ENCODE measurements at places on chromosomes 12 and 14.

GRCh38 chr12:58673021-58673420 is 247.3 kb downstream of the LRIG3 start:
- DNase-seq: no peak

GRCh38 chr14:105064721-105065143 is 498 bp downstream of the GPR132 start:
- DNase-seq: no peak

- no peak for DNase-seq
These were observed 124.3 kb downstream of the ADGRD1 start for GRCh38 chr12:131077931-131078391.

- DNase-seq: no peak
These were observed 1.5 kb downstream of the SPX start for GRCh38 chr12:21527451-21528180.

- DNase-seq: no peak
These were observed 103.9 kb downstream of the FSCB start for GRCh38 chr14:44403193-44403592.

DNA sequence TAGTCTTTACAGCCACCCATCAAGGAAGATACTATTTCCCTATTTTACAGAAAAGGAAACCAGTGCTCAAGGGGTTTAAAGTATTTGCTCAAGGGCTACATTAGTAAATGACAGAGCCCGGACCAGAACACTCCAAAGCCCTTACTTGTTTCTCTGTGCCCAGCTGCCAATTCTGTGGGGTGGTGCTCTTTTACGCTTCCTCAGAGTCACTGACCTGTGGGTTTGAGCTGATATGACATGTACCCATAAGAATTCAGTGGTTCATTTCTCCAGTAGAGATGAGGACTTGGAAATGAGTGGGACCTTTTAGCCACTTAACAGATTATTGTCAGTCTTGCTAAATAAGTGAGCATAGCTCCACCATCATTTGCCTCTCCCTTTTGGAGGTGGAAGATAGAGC is 37.4 kb upstream of the NKX2-8 start:
- no peak for DNase-seq

- DNase-seq: peak; percentile 95
These were observed at the start of gene PPP1R12A for GRCh38 chr12:79935021-79935623. PPP1R12A (minus strand) TSS chr12:79935097; CDS start chr12:79934931, 166 bp downstream.

GRCh38 chr12:51592034-51592705 is 1.1 kb downstream of the SCN8A start:
- no peak for DNase-seq

- DNase-seq: no peak
These were observed 37.3 kb upstream of the DIP2B start for GRCh38 chr12:50467439-50467838.

- DNase-seq: no peak
These were observed 406.9 kb upstream of the SOX5 start for GRCh38 chr12:24356240-24356804.

DNA sequence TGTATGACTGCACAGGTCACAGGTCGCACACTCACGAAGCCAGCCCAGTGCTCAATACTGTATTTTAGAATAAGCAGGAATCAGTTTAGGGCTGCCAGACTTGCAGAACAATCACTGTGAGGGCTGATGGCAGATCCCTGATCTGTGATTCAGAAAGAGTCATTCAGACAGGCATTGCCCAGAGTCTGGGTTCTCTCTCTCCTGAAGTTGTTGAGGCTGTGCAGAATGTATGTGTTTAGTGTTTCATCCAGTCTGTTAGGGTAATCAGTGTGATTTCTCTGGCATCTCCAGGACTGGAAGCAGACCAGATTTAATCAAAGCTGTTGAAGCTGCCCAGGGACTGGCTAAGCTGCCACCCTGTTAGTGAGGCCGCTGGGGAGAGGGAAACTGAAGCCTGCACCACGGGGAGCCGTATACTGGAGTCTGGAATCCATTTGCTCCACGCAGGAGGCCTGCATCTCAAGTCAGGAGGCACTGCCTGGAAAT is 69.3 kb downstream of the ETV6 start:
- DNase-seq: no peak

GRCh38 chr12:47812797-47813510 is 6.7 kb downstream of the HDAC7 start:
- peak; percentile 81 for DNase-seq

DNA sequence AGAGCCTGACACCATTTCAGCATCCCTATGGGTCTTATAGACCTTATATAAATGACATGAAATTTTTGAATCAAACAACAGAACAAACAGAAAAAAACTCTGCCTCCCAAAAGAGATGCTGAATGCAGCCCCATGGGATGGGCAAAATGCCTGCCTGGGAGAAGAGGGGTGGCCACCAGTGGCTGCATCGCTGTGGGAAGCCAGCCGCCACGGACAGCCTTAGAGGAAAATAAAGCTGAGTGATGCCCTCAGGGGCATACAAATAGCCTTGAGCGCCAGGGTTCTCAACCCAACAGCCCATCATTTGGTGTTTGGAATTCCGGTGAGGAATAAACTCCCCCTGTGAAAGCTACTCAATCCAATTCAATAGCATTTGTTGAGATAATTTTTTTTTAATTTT is 22.9 kb downstream of the SYNE3 start:
- no peak for DNase-seq

GRCh38 chr12:31527083-31527482 is 63.9 kb downstream of the DENND5B start:
- no peak for DNase-seq

DNA sequence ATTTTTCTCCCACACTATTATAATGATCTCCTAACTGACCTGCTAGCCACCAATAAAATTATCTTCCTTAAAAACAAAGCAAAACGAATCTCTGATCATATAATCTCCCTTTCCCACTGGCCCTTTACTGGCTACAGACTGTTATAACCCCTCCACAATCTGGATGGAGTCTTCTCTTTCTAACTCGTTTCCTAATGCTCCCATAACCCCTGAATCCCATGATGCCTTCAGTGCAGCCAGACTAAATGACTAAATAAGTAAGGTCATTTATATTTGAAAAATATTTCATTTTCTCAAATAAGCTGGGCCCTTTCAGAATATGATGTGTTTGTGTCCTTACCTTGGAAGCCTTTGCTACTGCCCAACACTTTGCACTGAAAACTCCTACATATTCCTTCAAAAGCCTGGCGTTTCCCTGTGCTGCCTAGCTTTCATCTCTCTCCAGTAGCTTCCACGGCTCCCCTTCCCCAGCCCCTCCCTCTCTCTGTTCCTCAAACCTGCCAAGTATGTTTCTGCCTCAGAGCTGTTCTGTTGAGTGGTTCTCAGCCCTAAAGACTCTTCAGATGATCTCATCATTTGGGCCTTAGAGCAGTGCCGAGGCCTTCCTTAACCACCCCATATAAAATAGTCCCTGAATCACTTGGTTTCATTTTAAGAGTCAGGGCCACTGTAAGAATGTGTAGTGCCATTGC is 91.7 kb downstream of the MYRFL start:
- no peak for DNase-seq

DNA sequence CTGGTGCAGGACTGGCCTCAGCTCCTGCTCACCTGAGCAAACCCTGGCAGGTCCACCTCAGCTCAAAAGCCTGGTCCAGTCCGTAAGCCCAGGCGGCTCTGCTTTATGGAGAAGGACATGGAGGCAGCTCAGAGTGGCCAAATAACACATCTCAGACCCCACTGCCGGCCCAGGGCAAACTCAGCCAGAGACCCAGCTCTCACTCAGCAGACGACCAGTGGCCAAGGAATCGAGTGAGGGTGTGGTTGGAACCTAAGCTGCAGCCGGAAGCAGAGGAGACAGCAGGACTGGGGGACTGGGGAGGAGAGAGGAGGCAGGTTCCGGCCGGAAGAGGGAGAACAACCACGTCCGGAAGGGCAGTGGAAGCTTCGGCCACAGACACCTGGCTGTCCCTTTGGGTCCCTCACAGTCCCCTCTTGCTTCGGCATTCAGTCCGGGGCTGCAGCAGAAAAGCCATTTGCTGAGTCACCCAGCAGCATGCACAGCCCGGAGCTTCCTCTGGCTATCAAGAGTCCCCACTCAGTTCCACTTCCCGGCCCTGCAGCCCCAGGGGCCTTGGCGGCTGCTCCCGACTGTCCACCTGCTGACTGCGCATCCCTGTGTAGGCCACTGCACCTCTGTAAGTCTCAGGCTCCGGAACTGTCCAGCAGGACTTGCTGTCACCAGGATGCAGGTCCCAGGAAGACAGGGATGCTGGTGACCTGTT is 104.0 kb downstream of the CALM1 start:
- no peak for DNase-seq
